ENCODE measurements at places on chromosomes 12 and 14.

- peak; percentile 80 for DNase-seq
Measured at GRCh38 chr12:100199347-100200149, 1.1 kb upstream of the ACTR6 start.

- DNase-seq = no peak
Measured at GRCh38 chr12:115438314-115438713, 754.3 kb upstream of the TBX3 start.

DNA sequence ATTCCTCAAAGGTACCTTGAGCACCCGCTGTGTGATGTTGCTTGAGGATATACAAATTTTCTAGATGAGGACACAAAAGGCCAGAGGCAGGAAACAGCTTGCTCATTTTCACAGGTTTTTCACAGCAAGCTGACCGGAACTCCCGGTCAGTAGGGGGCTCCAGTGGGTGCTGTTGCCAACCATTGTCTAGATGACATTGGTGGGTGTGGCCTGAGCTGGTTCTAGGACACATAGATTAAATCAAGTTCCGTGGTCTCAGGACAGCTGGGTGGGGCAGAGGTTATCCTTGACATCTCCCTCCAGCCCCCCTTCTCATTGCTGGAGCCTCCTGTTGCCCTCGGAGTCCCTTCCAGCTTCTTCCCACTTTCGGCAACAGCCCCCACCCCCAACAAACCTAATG is 153.6 kb upstream of the FKBP4 start:
- DNase-seq = peak; percentile 11

GRCh38 chr14:81169711-81170103 is 51.1 kb downstream of the GTF2A1 start:
- peak; percentile 43 for DNase-seq

DNA sequence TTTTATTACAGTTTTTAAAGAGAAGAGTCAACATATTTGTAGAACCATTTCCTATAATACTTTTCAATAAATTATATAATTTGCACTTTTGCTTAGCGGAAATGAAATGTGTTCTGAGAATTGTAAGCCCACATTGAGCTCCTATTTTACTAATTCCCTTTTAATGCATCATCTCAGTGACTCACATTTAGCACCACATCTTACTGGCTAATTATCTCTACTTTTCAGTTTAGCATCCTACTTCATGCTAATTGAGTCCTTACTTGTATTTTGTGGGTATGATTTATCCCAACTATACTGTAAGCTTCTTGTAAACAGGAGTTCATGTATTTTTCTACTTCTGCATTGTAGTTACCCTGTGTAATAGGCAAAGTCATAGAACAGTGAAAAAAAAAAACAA is 67.5 kb downstream of the TMX1 start:
- no peak for DNase-seq

DNA sequence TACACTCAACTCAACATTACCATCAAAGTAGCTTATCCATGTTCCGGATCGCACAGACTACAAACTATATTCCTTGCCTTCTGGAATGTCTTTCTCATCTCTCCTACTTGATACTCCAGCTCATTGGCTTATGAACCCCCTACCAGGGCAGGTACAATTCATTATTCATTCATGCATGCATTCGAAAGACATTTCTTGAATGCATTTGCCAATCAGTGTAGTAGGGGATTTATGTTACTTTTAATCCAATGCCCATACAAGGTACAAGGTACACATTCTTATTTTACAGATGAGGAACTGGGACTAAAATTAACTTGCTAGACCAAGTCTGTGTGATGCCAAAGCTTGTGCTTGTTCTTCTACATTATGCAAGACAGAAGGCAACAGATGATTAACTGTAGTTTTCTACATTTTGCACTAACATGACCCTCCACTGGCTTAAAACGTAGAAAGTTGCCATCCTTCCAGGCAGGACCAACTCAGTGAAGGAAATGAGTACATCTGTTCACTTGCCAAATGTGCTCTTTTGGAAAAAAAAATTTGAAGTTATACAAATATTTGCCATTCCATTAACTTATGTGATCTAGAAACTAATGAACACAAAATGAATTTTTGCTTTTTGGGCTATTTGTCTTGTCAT is 53.8 kb upstream of the KCNJ8 start:
- DNase-seq = no peak

- no peak for DNase-seq
Measured at GRCh38 chr12:94618995-94619695, 31.2 kb downstream of the TMCC3 start.

- DNase-seq = no peak
Measured at GRCh38 chr12:81872400-81872799, 113.2 kb upstream of the PPFIA2 start.

GRCh38 chr12:48866052-48866711 is 512 bp upstream of the RND1 start:
- DNase-seq = no peak

GRCh38 chr14:92963301-92964123 is 40.6 kb downstream of the CHGA start:
- DNase-seq = no peak

DNA sequence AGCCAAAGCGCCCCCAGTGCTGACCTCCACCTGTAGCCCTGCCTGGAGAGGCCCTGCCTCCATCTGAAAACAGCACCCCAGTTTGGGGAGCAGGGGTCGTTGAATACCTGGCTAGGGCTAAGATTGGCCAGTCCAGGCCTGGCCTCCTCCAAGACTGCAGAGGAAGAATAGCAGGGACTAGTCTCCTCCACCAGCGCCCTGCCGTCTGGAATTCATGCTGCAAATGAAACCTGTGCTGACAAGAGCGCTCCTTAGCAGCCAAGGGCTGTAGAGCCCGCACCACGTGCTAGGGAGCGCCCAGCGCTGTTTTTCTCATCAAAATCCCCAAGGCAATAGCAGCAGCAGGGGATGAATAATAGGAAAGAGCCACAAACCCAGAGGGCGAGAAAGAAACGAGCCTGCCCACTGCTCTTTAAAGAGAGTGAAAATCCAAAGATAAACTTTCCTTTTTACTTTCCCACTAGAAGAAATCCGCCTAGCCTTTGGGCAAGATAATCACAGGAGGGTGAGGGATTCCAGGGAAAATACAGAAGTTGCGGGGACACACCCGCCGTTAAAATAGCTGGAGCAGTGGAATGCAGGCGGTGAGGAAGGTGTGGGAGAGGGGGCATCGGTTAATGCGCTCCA is 3.3 kb downstream of the COL2A1 start:
- no peak for DNase-seq

DNA sequence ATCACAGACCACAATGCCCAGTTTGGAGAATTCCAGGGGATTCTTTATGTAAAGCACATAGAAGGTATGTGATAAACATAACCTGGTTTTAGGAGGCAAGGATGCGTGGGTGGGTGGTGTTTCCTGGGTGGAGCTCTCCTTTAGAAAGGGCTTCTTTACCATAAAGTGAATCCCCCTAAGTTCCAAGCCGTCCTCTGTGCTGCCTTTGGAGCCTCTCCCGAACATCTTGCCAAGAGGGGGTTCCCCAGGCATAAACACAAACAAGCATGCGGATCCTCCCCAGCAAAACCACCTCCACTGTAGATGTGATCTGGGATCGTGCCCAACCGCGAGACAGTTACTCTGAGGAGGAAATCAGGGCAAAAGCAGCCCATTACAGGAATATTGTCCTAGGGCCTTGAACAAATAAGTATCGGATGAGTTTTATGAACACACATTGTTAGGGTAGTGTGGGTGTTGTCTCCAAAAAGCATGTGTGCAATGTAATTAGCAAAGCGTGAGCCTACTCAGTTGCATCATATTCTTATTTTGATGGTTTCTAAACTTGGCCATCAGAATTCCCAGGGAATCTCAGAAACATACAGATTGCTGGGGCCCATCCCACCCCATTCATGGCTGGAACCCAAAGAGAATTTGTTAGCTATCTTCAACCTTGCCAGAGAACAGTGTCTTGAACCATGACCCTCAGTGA is 48.8 kb upstream of the CORO1C start:
- DNase-seq = no peak

GRCh38 chr12:42570076-42570475 is 19.5 kb downstream of the PRICKLE1 start:
- DNase-seq = no peak

DNA sequence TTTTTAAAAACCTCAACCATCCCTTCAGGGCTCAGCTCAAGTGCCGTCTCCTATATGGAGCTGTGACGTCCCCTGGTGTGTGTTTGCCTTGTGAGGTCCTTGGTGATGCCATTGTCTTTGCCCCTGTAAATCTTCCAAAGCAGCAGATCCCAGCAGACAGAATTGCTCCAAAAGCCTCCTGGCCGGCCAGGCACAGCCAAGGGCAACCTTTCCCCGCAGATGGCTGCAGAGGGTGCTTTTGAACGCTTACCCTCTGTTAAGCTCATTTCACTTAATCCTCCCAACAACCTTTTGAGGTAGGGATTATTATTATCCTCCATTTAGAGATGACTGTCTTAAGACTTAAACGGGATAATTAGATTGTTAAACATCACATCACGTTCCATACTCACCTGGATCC is 51.4 kb downstream of the RFX4 start:
- DNase-seq = no peak

GRCh38 chr14:80959496-80959895 is 4.1 kb downstream of the TSHR start:
- peak; percentile 50 for DNase-seq

GRCh38 chr12:45914090-45914489 is 76.3 kb downstream of the SCAF11 start:
- no peak for DNase-seq

DNA sequence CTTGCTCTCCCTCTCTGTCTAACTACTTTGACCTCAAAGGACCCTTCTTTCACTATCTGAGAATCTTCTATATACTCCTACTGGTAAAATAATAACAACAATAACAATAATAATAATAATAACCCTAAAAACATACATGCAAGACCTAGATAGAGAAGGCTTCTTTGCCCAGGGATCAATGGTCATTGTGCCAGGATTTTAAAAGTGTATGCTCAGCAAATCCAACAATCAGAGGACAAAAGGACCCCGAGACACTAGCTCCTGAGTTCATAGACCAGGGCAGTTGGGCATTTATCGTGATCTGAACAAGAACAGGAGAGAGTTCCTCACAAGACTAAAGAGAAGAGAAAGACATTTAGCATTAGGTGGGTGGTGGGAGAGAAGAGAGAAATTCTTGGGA is 358.5 kb downstream of the DAD1 start:
- DNase-seq = no peak

GRCh38 chr14:105849933-105850626 is 323.7 kb downstream of the TMEM121 start:
- DNase-seq = no peak

DNA sequence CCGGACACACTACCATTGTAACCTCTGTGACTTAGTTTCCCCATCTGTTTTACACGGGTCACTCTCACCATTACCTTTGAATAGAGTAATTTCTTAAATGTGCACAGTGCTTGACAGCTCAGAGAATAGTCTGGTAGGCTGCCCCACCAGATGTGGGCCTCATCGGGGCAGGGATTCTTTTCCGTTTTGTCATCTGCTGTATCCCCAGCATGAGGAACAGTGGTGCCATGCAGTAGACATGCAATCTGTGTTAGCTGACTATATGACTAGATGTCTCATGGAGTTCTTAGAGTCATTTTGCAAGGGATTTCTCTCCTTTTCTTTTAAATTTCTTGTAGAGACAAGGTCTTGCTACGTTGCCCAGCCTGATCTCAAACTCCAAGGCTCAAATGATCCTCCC is 44.9 kb upstream of the PLEKHG3 start:
- no peak for DNase-seq

GRCh38 chr12:60752589-60752988 is 1156.8 kb downstream of the SLC16A7 start:
- no peak for DNase-seq

DNA sequence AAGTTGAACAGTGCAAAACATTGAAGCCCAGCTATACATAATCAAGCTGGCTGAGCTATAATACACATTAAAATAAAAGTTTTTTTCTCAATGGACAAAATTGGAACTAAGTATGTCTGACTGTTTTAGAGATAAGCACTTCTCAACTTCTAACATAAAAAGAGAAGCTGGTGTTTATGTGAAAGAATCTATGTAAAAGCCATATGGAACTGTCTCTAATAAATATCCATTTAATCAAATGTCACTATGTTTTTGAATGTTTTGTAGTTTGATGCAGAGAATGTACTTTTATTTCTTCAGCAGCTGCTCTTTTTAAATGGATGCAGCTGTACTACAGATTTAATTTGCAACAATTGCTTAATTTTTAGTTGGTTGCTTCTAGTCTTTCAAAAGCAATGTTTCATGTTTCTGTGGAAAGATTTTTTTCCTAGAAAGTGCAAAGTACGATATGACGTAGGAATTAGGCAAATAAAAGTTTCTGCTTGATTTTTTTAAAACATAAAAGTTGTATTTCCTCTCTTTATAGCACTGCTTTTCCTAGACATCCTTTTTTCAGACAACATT is 114.2 kb downstream of the PDE3A start:
- no peak for DNase-seq

- no peak for DNase-seq
Measured at GRCh38 chr12:103839609-103840461, 1.2 kb downstream of the NT5DC3 start.
